Neuronal stem cell (in vitro differentiated cells): ENCODE measurements at places on chromosomes 5 and 9.

GRCh38 chr5:97192580-97193354 is 9.7 kb upstream of the RIOK2 start:
- no peak for DNase-seq

DNA sequence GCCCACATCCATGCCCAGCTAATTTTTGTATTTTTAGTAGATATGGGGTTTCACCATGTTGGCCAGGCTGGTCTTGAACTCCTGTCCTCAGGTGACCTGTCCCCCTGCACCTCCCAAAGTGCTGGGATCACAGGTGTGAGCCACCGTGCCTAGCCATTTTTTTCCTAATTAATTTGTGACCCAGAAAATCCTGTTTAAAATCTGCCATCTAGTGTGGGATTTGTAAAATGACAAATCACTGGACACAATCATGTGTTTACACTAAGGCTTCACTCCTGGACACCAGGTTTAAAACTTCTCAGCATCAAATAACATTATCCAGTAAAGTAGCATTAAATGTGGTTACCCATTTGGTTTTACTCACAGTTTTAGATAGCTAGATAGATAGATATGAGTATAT is 18.6 kb upstream of the KDM4C start:
- DNase-seq: no peak

DNA sequence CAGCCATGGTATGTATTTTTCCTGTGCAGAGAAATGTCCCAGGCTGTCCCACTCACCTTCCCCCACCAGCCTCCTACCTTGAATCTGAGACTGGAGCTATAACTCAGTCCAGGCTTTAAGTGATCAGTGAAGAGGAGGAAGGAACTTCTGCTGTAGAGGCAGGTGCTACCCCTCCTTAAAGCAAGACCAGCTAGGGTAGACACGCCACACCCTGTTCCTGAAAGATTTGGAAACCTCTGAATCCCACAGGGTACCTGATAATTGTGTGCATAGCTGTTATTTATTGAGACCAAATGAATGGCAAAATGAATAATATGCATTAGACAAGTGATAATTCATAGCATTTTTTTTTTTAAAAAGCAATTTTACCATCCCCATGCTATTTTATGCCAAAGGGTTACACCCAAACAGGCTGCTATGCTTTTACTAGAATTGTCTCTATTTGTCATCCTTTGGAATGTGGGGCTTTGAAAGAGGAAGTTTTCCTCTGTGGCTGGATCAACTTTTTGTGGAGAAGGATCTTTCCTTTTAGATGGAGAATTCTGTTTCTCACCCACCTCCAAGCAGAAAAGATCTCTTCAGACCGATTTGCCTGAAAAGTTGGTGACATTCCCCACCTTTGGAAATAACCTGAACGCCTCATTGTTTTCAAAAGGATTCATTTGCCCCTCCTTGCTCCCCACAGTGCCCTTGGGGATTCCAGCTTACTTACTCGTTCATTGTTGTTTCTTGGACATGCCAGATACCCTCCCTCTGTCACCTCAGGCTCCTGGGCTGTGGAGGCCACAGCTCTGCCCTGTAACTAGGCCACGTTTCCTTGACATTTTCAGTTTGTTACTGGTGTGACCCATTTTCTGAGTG is 248.7 kb downstream of the NR3C1 start:
- no peak for DNase-seq

- no peak for DNase-seq
Measured at GRCh38 chr5:125201446-125202052, 455.1 kb upstream of the ZNF608 start.

- no peak for DNase-seq
Measured at GRCh38 chr9:10144355-10144754, 468.4 kb downstream of the PTPRD start.

DNA sequence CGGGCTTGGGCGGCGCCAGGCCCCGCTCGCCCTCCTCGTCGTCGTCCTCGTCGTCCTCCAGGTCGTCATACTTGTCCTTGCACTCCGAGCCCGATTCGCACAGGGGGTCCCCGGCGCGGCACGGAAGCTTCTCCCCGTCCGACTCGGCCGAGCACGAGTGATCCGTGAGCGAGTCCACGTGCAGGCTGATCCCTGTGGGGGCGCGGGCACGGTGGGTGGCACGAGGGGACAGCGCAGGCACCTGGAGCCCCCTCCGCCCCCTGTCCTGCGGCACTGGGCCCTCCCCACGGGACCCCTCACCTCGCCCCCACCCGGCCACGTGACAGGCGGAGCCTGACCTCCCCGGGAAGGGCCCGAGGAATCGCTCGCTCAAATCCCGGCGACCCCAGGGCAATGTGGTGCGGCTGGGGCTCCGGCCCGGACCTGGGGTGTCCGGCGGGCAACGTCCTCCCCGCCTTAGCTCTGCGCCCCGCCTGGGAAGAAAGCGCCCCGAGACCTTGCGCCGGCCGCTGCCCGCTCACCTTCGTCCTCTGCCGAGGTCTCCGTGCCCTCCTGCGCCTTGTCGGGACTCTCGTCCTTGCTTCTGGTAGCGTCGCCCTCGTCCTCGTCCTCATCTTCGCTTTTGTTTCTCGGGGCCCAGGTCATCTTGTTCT is 2.5 kb downstream of the IRX2 start:
- DNase-seq: no peak

DNA sequence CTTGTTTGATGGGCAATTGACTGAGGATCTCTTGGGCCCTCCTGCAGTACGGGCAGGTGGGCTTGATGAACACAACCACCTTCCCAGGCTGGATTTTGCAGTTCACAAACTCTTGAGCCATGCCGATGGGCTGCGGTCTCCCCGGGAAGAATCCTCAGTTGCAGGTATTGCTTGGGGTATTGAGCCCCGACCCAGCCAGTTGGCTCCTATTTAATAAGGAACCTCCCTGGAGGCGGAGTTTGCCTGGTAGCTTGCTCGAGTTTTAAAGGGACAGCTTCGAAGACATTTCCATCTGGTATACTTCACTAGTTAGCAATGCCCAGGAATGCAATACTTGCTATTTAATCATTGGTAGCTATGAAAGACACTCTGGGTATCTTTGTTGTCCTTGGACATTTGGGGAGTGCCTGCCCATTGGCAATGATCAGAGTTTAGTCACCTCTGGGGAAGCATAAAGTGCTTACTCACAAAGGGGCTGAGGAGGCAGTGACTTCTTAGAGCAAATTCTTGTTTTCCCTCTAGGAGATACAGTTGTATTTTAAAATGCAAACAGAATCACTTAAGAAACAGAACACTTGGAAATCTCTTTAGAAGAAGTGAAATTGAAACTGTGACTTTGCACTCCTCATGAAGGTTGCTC is at the start of gene GLRX:
GLRX (minus strand) TSS at position 185 of the 640 bp plus-strand sequence; CDS start at position 121, 64 bp downstream.
- DNase-seq: peak; percentile 42

DNA sequence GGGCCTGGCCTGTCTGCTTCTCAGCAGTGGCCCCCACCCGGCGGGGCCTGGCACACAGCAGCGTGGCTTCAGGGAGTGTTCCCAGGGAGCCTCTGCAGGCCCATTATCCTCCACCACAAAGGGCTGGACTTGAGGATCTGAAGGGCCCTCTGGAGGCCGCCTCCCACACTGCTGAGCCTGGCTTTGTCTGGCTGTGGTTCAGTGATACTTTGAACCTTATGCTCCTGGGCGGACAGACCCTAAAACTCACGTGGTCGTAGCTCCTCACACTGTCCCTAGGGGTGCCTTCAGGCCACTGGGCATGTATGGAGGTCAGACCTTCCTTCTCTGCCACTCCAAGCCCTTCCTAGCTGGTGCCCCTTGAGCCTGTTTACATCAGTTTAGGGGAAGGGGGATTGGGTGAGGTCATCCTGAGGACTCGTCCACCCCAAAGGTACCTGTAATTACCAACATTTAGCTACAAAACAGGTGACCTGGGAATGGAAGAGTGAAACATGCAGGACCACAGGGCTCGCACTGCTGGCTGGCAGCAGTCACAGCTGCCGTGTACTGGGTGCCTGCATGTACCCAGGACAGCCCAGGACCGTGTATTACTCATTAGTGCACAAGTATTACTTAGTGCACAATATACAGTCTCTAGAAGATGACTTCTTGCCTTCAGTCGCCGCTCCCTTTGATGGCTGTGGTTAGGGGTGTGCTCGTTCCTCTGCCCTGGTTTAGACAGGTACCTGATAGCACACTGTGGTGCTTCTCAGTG is 8.5 kb downstream of the GRHPR start:
- no peak for DNase-seq

DNA sequence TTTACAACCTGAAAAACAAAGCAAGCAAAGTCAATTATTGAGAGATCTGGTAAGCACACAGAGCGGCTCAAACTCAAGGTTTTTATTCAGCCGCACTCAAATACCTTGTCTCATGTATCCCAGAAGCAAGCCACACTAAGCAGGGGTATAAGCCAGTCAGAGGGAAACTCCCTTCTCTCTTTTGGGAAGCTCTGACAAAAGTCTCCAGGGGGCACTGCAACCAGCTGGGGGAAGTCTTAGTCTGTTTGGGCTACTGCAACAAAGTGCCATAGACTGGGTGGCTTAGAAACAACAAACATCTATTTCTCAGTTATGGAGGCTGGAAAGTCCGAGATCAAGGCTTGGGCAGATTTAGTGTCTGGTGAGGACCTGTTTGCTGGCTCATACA is 246.0 kb downstream of the ENC1 start:
- no peak for DNase-seq
